ENCODE measurements at places on chromosomes 2 and 18.

DNA sequence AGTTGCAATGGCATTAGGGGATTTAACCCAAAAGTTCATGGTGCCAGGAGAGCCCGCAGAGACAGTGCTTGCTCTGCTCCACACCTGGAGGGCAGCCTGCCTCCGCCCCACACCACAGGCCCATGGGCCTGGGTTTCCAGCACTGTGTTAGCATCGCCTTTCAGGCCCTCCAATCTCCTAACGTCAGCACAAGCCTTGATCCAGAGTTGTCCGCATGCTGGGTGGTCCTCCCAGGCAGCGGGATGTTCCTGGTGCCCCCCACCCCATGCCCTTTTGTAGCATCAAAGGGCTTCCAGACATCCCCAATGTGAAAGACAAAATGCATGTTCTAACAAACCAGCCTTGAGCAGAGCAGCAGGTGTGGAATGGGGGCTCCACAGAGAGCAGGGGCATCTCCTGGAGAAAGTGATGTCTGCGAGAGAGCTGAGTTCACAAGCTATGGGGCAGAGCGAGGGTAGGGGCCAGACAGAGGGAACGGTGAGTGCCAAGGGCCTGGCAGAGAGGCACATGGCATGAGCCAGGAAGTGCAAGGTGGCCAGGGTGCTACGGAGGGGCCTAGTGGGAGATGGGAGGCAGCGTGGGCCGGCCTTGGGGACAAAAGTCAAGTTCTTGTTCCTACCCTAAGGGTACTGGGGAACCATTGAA is 119.2 kb downstream of the CYP26B1 start:
- no peak for DNase-seq

DNA sequence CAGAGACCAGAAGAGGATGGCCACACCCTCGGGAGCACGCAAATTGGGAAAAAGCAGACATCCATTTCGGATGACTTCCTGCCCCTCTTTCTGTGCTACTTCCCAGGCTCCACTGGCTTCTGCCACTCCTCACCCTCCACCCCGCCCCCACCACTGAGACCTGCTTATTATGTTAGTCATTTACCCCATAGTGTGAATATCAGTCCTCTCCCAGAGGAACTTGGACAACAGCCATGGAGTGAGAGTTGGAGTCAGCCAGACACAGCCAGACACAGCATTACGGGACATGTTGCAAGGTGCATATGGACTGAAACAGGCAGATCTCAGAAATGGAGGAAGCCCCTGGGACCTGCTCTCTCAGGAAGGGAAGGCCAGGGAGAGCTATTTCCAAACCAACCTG is 51.8 kb downstream of the CTIF start:
- no peak for DNase-seq

DNA sequence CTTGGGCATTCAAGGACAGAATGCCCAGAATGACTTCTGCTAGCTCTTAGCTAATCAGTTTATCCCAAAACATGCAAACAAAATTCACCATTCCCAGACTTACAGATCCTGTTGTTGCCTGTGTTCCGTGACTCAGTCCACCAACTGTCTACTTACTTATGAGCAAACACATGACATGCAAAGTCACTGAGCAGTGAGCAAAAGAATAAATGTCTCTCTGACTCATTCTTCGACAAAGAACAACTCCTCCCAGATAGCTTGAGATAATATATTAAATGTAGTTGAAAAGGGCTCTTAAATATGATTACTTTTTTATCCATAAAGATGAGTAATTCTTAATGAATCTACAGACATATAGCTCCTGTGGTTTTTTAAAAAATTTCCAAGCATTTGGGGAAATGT is 9.0 kb upstream of the CREG2 start:
- no peak for DNase-seq

- DNase-seq = no peak
Measured at GRCh38 chr18:77148289-77148688, 15.7 kb upstream of the MBP start.

GRCh38 chr18:58054041-58054781 is 10.2 kb downstream of the NEDD4L start:
- DNase-seq = no peak
